ENCODE measurements at places on chromosomes 4 and X.
A peak's percentile ranks its signal among the peaks of the same experiment; 100 is the strongest.

GRCh38 chr4:91366554-91366953 is 937.2 kb upstream of the GRID2 start:
- no peak for DNase-seq

- no peak for DNase-seq
Measured at GRCh38 chr4:132056496-132056895, 1092.6 kb upstream of the PCDH10 start.

- no peak for DNase-seq
Measured at GRCh38 chr4:37070041-37070440, 174.5 kb upstream of the NWD2 start.

- DNase-seq: no peak
Measured at GRCh38 chr4:7841071-7841470, 98.6 kb downstream of the AFAP1 start.

- no peak for DNase-seq
Measured at GRCh38 chr4:141074098-141074878, 59.0 kb downstream of the RNF150 start.

DNA sequence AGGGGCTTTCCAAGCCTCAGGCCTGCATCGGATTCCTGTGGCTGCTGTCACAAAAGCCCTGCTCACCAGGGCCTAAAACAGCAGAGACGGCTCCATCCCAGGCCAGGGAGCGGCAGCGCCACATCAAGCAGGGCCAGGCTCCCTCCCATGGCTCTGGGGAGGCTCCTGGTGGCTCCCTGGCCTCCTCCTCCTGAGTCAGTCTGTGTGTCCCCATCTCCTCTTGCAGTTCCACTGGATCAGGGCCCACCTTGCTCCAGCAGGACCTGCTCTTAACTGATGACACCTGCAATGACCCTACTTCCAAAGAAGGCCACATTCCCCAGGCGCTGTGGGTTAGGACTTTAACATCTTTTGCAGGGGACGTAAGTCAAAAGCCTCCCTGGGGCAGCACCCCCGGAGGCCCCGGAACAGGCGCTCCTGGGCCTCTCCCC is 51.9 kb downstream of the CPZ start:
- DNase-seq: no peak

- no peak for DNase-seq
Measured at GRCh38 chr4:158912806-158913205, 144.0 kb downstream of the FNIP2 start.

GRCh38 chr4:41882625-41883347 is 52.4 kb upstream of the TMEM33 start:
- DNase-seq: peak; percentile 40

DNA sequence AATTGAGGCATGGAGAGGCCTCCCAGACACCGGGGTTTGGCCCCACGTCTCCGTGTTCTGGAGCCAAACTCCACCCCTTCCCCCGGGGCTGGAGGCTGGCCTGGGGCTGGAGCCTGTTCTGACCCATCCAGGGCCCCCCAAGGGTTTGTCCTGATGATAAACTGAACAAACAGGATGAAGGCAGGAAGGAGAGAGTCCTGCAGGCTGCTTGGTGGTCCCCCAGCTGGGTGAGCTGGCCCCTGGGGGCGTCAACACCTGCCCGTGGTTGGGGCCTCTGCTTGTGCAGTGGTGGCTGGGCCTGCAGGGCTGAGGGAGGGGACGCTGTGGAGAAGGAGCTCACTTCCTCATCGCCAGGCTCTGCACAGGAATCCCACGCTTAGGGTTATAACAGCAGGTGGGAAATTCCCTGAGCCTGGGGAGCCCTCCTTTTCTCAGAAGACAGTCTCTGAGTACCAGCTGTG is 2.3 kb downstream of the SH3TC1 start:
- no peak for DNase-seq

- DNase-seq: no peak
Measured at GRCh38 chr4:170743633-170744032, 653.9 kb upstream of the AADAT start.

DNA sequence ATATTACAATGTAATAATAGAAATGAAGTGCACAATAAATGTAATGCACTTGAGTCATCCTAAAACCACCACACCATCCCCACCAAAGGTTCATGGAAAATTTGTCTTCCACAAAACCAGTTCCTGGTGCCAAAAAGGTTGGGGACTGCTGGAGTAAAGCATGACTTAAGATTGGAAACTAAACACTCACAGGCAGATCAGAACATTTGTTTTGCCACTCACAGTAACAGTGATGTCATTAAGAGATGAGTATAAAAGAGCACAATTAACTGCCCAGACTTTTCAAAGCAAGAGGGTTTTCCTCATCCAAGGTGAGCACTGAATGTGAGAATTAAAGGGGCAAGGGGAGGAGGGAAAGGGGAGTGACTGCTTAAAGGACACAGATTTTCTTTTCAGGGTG is 35.6 kb downstream of the MAP7D3 start:
- DNase-seq: no peak

- DNase-seq: no peak
Measured at GRCh38 chr4:78361621-78362120, 189.9 kb upstream of the ANXA3 start.

- DNase-seq: no peak
Measured at GRCh38 chrX:34350561-34351335, 218.6 kb upstream of the FAM47A start.

GRCh38 chr4:1014291-1015167 is 3.1 kb downstream of the FGFRL1 start:
- DNase-seq: no peak

DNA sequence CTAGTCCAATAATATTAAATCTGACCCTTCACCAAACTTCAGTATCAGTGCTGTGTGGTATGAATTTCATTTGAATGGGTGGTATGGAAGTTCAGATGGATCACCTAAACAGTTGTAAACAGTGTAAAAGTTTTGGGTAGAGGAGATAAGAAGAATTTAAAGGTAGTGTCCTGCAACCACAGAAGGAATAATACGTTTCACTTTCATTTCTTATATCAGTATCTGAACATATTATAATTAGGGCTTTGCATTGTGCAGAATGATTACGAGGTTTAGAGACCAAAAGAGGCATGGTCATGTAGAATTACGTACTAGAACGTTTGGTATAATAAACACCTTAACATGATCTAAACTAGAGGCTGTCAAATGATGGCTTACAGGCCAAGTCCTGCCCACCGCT is 116.1 kb downstream of the PDLIM5 start:
- DNase-seq: no peak

DNA sequence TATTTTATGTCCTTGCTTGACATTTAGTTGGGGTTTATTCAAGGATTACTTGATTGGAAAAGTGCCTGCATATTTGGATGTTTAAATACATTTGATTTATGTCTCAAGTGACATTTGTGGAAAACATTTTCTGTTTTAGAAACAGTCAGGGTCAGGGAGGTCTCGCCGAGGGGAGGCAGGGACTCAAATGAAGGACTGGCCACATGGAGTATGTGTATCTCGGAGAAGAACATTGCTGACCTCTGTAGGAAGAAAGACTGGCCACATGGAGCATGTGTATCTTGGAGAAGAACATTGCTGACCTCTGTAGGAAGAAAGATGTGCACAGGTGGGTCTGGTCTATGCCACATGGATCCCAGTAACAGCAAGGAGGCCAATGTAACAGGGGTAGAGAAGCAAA is 233.6 kb downstream of the TRIML1 start:
- DNase-seq: peak; percentile 14

DNA sequence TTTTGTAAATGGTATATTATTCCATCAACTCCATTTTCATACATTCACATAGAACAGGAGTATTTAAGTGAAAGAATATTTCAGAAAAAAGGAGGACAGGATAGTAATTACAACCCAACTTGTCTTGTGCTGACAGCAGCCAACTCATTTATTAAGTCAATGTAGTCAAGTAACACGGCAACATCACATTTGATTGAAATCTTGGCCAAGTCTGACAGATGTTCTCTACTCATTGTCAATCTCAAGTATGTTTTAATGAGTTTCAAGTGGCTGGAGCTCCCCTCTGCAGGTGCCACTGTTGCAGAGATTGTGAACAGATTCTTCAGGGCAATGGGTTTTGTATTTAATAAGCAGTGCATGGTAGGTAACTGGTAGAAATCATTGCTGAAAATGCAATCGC is 332.5 kb downstream of the C4orf33 start:
- DNase-seq: no peak

GRCh38 chr4:54961357-54961975 is 163.9 kb downstream of the KDR start:
- DNase-seq: peak; percentile 50

GRCh38 chr4:146582864-146583263 is 55.8 kb upstream of the POU4F2 start:
- DNase-seq: no peak

DNA sequence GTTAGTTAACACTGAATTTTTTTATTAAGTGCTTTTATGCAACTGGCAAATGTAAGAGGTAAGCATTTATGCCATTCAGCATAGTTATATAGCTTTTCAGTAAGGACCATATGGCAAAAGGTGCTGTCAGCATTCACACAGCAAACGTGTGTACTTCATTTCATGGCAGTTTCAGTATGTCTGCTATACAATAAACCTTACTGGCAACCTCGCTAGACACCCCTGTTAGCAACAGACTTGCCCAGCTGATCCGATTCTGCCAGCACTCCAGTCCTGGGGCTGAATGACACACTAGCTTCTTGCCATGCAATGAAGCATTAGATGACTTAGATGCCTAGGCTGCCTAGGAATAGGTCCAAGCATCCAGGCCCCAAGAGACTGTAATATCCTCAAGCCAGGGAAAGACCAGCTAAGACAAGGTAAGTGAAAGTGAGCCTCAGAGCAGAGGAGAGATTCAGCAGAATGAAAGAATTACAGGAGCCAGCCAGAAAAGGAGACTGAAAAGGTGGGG is 47.3 kb upstream of the DOCK11 start:
- DNase-seq: no peak

DNA sequence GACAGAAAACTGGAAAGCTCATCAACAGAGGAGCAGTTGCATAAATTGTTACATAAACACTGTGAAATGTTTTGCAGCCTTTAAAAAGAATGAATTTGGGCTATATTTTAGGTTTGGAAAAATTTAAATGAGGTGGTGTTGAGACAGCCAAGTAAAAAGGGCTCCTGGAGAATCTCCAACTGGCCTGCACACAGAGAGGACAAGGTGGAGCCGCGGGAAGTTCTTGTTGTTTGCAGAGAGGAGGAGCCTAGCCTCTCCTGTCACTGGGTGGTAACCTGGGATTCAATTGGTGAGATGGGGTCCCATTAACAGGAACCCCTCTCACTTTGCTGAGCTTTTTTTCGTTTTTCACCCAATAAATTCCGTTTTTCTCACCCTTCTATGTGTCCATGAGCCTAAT is 13.4 kb downstream of the GIMD1 start:
- no peak for DNase-seq

GRCh38 chr4:17619416-17620105 is 5.1 kb downstream of the MED28 start:
- DNase-seq: no peak

DNA sequence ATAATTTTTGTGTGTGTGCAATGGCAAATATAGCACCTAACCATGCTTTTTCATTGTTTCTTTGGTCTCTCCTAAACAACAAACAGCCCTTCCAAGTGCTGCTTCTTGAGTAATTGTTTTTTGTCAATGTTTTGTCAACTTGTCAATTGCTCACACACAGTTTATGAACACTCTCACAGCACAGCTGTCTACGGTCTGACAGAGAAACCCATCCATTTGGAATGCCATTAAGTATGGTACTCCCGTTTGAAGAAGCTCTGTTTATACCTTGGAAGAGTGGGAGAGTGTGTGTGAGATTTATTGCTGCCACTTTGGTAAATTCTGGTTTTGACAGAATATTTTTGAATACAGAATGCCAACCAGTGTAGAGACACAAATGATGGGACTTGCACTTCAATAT is 254.6 kb downstream of the LDB2 start:
- no peak for DNase-seq

- no peak for DNase-seq
Measured at GRCh38 chr4:173498771-173499170, 31.3 kb downstream of the HAND2 start.

GRCh38 chr4:142155347-142155746 is 519.0 kb downstream of the IL15 start:
- DNase-seq: no peak

DNA sequence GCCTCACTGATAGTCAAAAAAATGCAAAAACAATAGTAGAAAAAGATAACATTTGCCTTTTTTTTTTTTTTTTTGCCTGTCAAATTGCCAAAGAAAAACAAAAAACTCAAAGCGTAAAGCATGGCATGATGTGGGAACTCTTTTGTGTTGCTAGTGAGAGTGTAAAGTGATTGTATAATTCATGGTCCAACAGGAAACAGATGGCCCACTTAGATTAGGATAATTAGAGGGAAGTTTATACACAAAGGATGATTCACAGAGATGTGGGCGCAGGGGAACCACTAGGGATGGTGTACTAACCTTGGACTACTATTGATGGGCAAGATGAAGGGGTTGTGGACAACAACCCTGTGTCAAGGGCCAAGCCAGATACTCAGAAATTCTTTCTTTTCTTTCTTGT is 16.4 kb downstream of the MCUB start:
- DNase-seq: peak; percentile 92

DNA sequence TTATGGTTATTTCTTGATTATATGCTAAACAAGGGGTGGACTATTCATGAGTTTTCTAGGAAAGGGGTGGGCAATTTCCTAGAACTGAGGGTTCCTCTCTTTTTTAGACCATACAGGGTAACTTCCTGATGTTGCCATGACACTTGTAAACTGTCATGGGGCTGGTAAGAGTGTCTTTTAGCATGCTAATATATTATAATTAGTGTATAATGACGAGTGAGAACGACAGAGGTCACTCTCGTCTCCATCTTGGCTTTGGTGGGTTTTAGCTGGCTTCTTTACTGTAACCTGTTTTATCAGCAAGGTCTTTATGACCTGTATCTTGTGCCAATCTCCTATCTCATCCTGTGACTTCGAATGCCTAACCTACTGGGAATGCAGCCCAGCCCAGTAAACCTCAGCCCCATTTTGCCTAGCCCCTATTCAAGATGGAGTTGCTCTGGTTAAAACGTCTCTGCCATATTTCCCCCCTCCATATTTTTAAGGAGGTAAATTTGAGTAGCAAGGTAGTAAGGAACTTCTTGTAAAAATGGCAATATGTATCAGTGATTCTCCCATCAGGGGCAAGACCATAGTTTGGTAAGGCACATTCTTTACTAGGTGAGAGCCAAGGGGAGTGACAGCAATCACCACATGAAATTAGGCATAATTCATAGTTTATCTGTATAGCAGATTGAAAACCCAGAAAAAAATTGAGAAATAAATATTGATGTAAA is 2.6 kb downstream of the CXCL2 start:
- DNase-seq: no peak

DNA sequence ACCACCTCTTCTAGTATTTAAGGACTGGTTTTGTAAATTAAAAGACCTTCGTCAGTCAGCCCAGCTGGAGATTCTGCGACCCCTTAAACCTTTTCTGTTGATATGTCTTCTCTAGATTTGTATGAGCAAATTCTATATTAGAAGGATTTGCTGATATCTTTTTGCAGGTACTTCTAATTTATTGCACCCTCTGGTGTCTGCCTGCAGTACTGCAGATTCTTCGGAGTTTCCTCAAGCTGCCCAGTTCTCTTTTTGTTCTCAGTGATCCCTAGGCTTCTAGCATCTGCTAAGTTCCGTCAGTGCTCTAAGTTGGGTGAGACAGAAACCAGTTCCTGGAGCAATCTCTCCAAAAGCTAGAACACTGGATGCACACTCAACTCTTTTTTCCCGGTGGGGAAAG is 545.2 kb downstream of the C4orf33 start:
- peak; percentile 45 for DNase-seq

Measured in kidney capillary endothelial cell (primary cell).